ENCODE measurements at places on chromosomes 5 and 9. TPM values are rescaled to one million over a fixed set of nuclear protein-coding genes. Genes with fewer than 3 reads are reported as not detected.

LCN1 gene
- total RNA-seq: 0.66 TPM

NUP214 gene
- 15.0 TPM for total RNA-seq

POLR3G gene
- total RNA-seq: 14.2 TPM

PTGS1 gene
- total RNA-seq: 1.8 TPM

BAAT gene
- under 0.01 TPM for total RNA-seq

RANBP3L gene
- not detected for total RNA-seq

NOXA1 gene
- 0.18 TPM for total RNA-seq

CATSPER3 gene
- 0.19 TPM for total RNA-seq

Data from endothelial cell of coronary artery (primary cell).